ENCODE measurements at places on chromosomes 2 and 18.
A peak's percentile ranks its signal among the peaks of the same experiment; 100 is the strongest.

DNA sequence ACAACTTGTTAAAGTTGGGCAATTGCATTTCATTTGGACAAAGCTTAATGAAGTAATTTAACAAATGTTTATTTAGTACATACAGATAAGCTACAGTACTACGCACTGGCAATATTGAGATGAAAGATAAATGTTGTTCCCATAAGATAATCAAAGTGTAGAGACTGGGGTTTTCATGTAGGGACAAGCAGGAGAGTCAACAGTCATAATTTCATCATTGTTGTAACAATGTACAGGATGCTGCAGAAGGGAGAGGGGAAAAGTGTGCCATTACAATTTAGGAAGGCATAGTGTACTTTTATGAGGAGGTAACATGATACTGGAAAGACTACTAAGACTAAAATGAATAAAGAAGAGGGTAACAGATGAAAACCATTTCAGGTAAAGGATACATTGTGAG lies 441.6 kb downstream of the ERBB4 start:
- DNase-seq, result no peak

DNA sequence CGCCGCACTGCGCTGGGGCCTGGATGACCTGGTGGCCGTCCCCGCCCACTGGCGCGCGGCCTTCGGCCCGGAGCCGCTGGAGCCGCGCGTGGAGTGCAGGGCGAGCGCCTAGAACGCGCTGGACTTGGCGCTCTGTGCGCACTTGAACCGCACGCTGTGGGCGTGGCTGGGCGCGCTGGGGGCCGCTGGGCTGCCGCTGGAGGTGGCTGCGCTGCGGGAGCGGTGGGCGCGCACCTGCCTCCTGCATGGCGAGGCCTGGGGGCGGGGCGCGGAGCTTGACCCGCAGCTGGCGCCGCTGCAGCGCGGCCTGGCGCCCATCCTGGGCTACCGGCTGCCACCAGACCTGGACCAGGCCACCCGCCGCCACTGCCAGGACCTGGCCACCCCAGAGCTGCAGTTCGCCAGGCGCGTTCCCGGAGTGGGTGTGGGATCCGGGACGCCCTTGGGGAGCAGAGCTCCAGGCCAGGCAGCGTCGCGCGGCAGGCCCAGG lies 9.9 kb downstream of the AQP12B start:
- DNase-seq, result no peak

DNA sequence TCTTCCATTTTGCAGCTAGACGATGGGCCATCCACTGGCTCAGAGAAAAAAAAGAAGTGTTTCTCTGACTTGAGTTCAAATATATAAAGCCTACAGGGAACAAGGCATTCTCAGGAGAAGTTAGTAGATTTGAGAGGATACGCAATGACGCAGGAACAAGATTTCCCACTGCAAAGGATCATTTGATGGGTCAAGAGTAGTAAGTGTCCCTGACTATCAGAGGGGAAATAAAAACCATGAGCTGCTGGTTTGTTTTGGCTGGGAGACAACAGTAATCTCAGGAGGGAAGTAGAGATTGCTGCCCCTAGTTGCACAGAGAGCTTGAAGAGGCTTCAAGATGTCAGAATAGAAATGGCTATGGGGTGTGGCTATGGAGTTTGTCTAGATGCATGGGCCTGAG lies 22.3 kb upstream of the MYO1B start:
- no peak for DNase-seq

GRCh38 chr18:61900504-61901281 lies 7.9 kb upstream of the RNF152 start:
- DNase-seq, result no peak

- DNase-seq, result no peak
Measured at GRCh38 chr18:23540867-23541266, 37.6 kb downstream of the RMC1 start.

- DNase-seq, result no peak
Measured at GRCh38 chr2:201807452-201807999, 1.2 kb downstream of the CDK15 start.

- peak; percentile 9 for DNase-seq
Measured at GRCh38 chr2:29053223-29053622, 21.1 kb downstream of the PCARE start.

GRCh38 chr2:42102591-42103450 lies 55.0 kb downstream of the PKDCC start:
- DNase-seq, result no peak

DNA sequence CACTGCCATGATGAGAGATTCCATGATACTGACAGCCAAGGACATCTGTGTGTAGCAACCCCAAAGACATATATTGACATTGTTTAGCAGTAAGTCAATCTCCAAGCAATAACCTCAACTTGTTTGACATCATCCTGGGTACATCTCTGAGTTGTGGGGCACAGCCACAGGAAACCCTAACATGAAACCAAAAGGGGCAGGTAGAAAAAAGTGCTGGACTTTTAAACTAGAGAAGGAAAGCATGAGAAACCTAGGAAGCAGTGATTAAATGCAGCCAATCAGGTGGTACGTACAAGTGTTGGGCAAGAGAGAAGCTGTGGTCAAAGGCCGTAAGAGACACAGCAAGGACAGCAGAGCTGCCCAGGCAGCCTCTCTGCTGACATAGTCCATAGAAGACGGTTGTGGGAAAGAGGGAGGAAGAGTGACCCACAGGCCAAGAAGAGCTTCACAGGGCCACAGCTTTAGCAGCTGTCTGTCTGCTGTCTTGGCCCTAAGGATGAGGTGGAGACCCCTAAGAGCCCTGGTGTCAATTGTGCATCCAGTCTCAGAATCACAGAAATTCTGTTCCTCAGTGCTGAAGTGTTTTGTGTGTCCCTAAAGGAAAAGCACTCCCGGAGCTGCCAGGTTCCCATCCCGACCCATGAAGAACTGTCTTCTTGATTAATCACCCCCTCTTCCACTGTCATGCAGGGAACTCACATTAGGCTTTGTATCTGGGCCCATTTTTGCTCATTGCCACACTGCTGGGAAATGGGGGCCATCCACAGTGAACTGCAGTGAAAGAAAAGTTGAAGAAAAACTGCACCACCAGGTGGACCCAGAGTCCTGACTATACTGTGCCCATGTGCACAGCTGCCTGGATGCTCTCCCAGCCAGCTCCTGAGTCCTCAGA lies 25.4 kb upstream of the CHN1 start:
- DNase-seq, result peak; percentile 9

DNA sequence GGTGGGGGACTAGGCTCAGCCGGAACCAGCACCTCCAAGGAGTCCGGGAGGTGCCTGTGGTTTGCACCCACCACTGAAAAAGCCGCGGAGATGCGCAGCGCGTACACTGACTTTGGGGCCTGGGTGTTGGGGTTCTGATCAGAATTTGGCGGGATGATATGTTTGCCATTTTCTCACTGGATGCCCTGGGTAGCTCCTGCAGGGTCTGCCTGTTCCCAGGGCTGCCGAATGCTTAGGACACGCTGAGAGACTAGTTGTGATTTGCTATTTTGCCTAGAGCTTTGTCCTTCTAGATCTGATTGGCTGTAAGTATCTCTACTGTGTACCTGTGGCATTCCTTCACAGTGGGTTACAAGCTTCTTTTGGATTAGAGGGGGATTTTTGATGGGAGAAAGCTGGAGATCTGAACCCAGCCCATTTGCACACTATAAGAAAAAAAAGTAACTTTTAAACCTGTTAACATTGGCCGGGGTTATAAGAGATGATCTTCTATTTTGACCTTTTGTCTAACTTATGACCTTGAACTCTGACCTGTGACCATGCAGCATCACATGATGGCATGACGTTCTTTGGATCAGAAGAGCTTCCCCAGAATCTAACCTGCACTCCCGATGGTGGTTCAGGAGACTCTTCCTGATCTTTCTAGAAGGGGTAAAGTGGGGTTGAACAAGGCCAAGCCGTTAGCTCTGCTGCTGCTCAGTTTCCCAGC lies 1.6 kb downstream of the KCNE4 start:
- no peak for DNase-seq

- DNase-seq, result no peak
Measured at GRCh38 chr2:20480913-20481312, 34.0 kb downstream of the RHOB start.

DNA sequence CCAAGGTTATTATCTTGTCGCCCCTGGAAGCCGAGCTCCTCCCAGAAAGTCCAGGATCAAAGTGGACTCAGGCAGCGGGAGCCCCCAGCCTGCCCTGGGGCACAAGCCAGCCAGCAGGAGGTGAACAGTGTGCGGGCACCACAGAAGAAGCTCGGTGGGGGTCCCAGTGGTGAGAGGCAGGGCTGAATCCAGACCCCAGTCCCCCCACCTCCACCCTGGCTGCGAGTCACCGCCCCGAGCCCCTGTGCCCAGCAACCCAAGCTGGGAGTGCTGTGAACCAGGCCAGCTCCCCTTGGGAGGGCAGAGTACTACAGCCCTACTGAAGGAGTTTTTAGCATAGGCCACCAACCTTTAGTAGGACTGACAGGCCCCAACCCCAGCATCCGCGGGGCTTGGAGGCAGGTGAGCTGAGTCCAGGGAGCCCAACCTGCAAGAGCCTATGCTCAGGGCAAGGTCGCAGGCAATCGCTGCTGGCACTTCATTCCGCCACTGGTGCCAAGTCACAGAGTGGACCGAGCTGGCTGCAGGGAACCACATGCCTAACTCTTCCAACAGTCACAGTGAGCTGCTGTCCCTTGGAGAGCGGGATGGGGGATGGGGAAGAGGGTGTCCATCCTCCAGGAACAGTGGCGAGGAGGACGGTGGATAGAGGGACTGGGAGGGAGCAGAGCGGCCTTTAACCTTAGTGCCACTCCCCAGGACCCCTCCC lies 3.0 kb downstream of the PIEZO2 start:
- DNase-seq, result no peak

DNA sequence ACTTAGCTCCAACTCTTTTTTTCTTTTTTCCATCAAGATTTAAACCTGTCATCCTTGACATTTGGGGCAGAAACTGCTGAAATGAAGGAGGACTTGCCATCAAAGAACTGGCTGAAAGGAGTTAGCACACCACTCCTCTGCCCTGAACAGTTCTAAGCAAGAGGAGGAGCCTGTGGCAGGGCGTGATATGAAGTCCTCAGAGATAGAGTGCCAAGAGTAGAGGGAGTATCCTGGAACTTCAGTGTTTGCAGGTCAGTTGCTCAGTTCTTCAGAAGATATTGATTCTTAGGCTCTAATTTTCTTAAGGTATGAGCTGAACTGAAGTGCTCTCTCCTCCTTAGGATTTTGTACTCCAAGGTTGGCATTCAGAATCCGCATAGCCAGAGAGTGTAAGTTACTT lies 15.2 kb downstream of the NABP1 start:
- no peak for DNase-seq

DNA sequence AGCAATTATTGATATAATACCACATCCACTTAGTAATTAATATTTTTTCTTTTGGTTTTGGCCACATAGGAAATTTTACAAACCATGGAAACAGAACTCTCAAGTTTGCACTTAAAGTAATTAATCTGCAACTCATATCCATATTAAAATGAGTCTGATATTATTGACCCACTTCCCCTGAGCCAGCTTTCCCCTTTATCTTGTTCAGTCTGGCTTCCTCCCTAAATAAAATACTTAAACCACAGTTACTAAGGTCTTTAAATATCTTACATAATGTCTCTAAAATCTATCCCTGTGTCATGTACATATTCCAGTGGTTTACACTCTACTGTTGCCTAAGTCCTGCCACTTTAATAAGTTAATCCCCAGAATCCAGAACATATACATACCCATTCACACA lies 564.9 kb upstream of the FSHR start:
- no peak for DNase-seq

- no peak for DNase-seq
Measured at GRCh38 chr2:202432776-202433175, 56.6 kb downstream of the BMPR2 start.

Data from LoVo (cell line).